Activated T-cell treated with anti-CD3 and anti-CD28 coated beads, Interleukin-2, amount 50 U/mL, for 24 hours (primary cell): ENCODE measurements at places on chromosomes 5 and 9.

DNA sequence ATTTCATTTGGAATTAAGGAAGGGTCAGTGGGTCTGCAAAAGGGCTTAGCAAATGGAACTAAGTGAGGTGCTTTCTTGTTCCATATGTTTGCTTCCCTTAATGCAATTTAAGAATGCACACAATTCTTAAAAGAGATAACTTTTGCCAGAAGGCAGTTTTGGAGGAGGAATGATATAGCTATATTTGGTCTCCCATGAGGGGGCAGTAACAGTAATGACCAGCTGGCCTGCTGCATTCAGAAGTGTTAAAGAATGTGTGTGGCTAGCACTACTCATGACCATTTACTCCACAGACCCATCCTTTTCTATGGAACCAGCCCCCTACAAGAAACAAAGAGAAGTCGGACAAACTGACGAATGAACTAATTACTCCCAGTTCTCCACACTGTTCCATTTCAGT lies 638.9 kb downstream of the RAB3C start:
- H3K36me3 ChIP-seq: no peaks in the 10 kb centered on the region
- no peak overlapping the region for H3K4me3 ChIP-seq
- no peak for DNase-seq
- H3K27ac ChIP-seq: no peak overlapping the region

DNA sequence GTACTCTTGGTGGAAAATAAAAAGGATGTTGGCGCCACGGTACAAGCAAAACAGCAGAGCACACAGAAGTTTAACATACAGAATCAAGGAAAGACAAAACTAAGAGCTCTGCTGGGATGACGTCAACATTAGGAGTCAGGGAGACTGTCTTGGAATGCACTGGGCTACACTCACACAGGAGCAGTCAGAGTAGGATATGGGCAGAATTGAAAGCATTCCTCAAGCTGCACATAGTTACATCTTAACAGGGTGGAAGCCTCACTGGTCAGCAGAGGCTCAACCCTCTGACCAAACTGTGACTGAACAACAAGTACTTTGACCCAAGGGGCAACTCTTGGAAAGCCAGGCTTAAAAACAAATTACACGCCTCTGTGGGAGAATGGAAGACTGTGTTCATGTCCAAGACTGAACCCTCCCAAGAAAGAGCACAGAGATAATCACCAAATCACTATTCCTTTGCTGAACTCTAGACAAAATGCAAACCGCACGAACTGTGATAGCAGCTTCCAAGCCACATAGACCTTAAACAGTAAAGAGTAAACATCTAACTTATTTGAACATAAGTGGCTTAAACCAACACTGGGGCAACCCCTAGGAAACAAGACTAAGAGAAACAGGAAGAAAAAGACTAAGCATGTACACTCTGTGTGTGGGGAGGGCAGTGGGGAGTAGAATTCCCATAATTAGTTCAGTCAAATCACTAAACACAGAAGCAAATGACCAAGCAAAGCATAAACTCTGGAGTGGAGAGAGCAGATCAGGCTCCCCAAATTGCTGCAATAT lies 772.7 kb downstream of the PRELID2 start:
- no peak overlapping the region for H3K27ac ChIP-seq
- H3K36me3 ChIP-seq: no peaks in the 10 kb centered on the region
- DNase-seq: no peak
- H3K4me3 ChIP-seq: no peak overlapping the region
- H3K27me3 ChIP-seq: no peaks in the 10 kb centered on the region
- H3K4me1 ChIP-seq: no peaks in the 10 kb centered on the region

GRCh38 chr5:52523701-52524100 lies 264.0 kb upstream of the ITGA1 start:
- no peak for DNase-seq
- no peak overlapping the region for H3K27ac ChIP-seq
- H3K36me3 ChIP-seq: no peaks in the 10 kb centered on the region
- H3K4me1 ChIP-seq: no peaks in the 10 kb centered on the region

DNA sequence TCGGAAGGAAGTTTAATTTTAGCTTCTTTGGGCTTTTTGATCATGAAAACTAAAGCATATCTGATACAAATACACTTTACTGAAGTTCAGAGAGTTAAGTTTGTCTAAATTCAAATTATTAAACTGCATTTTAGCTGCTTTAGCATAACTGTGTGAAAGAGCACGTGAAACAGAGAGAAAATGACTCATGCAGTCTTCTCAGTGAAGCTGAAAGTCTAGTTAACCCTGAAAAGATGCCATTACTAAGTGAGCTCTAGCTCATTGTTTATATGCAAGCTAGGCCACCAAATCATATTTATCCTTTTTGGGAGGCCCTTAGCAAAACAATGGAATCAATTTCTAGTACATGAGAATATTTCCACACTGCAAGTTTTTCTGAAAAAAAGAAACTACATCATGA lies 27.6 kb downstream of the TPD52L3 start:
- no peaks in the 10 kb centered on the region for H3K36me3 ChIP-seq
- no peak for DNase-seq
- H3K4me3 ChIP-seq: no peak overlapping the region
- H3K27ac ChIP-seq: peak overlapping the region; percentile 38
- peaks cover 4% of the 10 kb centered on the region for H3K27me3 ChIP-seq
- peaks cover 14% of the 10 kb centered on the region for H3K4me1 ChIP-seq

GRCh38 chr5:33227746-33228145 lies 213.0 kb upstream of the TARS1 start:
- DNase-seq: no peak
- H3K36me3 ChIP-seq: no peaks in the 10 kb centered on the region
- H3K27ac ChIP-seq: no peak overlapping the region
- H3K4me3 ChIP-seq: no peak overlapping the region
- H3K4me1 ChIP-seq: no peaks in the 10 kb centered on the region
- no peaks in the 10 kb centered on the region for H3K27me3 ChIP-seq

DNA sequence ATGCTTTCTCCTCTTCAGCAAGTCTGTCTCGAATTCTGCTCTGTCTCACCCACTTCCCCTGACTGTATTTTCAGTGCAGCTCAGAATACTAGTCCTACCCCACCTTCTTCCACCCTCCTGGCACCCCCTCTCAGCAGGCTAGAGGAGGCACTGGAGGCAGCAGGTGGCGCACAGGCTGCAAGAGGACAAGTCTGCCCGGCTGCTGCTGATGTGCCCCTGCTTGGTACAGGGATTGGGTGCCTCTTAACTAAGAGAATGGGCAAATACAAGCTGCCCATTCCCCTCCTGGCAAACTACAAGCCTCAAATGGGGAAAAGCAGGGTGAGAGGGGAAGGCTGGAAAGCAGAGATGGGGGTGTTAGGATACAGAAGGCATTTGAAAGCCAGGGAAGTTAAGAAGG lies 5.1 kb downstream of the TLN1 start:
- no peak overlapping the region for H3K4me3 ChIP-seq
- peak; percentile 54 for DNase-seq
- H3K27ac ChIP-seq: no peak overlapping the region
- no peaks in the 10 kb centered on the region for H3K4me1 ChIP-seq

GRCh38 chr5:135901633-135902032 lies 6.0 kb upstream of the IL9 start:
- H3K4me1 ChIP-seq: no peaks in the 10 kb centered on the region
- H3K4me3 ChIP-seq: no peak overlapping the region
- peaks cover 61% of the 10 kb centered on the region for H3K27me3 ChIP-seq
- H3K27ac ChIP-seq: no peak overlapping the region
- no peak for DNase-seq
- no peaks in the 10 kb centered on the region for H3K36me3 ChIP-seq

DNA sequence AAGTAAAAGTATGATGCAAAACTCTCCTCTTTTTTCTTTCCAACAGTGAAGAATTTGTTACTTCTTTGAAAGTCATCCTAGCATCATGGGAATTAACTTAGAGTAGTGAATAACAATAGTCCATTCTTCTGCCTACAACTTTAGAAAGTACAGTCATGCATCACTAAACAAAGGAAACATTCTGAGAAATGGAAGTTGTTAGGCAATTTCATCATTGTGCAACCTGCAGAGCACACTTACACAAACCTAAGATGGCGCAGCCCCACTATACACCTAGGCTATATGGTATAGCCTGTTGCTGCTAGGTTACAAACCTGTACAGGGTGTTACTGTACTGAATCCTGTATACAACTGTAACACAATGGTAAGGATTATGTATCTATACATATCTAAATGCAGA lies 1209.3 kb upstream of the C9orf72 start:
- no peak overlapping the region for H3K27ac ChIP-seq
- no peaks in the 10 kb centered on the region for H3K4me1 ChIP-seq
- DNase-seq: no peak
- H3K27me3 ChIP-seq: no peaks in the 10 kb centered on the region
- H3K36me3 ChIP-seq: no peaks in the 10 kb centered on the region
- H3K4me3 ChIP-seq: no peak overlapping the region

GRCh38 chr5:54756301-54756700 lies 229.1 kb downstream of the ESM1 start:
- H3K27ac ChIP-seq: no peak overlapping the region
- no peak for DNase-seq
- H3K4me3 ChIP-seq: no peak overlapping the region

DNA sequence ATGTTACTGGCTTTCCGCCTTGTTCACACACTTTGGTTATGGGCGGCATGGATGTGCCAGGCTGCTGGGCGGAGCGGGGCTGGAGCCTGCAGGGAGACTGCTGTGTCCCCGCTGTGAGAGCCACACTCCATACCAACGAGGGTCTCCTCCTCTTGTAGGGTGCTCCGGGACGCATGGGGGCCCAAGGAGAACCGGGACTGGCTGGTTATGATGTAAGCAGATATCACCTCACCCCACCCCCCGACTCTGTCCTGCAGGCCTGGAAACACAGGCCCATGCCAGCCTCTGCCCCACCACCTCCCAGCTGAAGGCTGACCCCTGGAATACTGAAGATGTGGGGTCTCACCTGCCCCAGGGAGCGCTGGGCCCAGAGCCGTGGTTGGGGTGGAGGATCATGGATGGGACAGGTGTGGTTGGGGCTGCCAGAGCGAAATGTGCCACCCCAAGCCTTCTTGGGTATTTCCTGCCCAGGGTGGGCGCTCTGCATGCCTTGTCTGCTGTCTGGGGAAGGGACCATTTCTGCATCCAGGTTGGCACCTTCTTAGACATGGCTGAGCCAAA lies 39.3 kb upstream of the ORM1 start:
- H3K4me1 ChIP-seq: no peaks in the 10 kb centered on the region
- no peaks in the 10 kb centered on the region for H3K36me3 ChIP-seq
- DNase-seq: no peak
- no peak overlapping the region for H3K27ac ChIP-seq

DNA sequence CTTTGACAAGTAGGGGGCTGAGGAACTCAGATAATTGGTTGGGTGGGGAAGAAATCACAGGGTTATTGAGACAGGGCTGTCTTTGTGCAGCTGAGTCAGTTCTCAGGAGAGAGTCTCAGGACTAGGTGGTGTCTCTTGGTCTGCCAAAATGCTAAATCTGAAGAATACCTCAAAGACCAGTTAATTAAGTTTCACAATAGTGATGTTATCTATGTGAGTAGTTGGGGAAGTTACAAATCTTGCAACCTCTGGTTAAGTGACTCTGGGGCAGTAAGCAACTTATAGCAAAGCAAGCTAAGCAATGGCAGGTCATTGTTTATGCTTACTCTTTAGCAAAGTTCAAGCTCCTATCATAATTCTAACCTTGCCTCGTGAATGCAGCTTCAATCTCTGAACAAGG lies 53.6 kb downstream of the GIN1 start:
- no peak overlapping the region for H3K27ac ChIP-seq
- no peak for DNase-seq
- H3K27me3 ChIP-seq: peaks cover 3% of the 10 kb centered on the region

GRCh38 chr5:56429110-56429561 lies 196.0 kb upstream of the ANKRD55 start:
- no peaks in the 10 kb centered on the region for H3K4me1 ChIP-seq
- H3K36me3 ChIP-seq: no peaks in the 10 kb centered on the region
- no peak overlapping the region for H3K4me3 ChIP-seq

DNA sequence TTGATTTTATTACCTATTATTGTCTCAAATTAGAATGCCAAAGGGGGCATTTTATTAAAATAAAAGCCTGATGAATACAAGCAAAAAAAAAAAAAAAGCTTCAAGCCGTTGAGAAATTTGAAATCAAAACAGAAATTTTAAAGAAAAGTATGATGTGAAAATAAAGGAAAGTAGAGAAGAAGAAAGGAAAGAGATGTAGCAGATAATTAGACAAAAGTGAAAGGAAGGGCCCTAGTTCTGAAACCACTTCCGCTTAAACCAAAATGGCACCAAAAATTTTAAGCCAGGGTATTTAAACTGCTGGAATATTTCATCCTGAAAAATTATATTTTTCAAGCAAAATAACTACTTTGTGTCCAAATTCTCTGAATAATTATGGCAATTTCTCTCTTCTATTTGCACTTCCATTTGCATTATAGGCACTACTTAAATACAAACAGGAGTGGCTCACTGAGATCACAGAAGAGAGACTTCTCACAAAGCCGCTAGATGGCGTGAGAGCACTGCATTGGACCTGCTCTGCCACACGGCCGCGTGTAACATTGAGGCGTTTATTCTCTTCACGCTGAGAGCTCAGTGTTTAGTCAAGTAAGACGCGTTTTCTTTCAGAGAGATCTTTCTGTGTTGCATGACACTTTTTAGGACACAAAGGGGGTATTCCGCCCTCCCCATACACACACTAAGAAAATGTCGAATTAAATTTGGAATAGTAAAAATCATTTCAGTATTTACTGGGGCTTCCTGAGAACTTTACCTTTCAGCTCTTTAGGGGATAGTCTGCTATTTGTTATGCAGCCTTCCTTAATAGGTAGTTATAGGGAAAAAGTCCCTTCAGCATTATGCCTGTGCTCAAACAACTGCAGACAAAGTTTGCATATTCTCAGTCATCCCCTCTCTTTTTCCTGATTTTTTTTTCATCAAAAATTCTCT lies 368.4 kb upstream of the CCNH start:
- H3K27ac ChIP-seq: no peak overlapping the region
- no peaks in the 10 kb centered on the region for H3K36me3 ChIP-seq
- peaks cover 36% of the 10 kb centered on the region for H3K27me3 ChIP-seq

DNA sequence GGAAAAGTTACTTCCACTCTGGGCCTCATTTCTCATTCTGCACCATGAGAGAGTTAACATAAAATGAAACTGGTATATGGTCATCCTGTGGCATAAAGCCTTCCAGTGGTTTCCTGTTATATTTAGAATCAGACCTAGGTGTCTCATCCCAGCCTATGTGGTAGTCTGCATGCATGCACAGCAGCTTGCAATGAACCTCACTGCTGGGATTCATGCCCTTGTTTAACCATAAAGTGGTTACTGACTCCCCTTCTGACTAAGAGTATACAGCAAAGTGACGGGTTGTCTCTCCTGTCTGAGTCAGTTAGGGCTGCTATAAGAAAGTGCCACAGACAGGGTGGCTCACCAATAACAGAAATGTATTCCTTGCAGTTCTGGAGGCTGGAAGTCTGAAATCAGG lies 14.7 kb upstream of the TDRD7 start:
- peaks cover 6% of the 10 kb centered on the region for H3K27me3 ChIP-seq
- no peak overlapping the region for H3K27ac ChIP-seq
- DNase-seq: no peak
- peaks cover 21% of the 10 kb centered on the region for H3K4me1 ChIP-seq

GRCh38 chr9:114691046-114691955 lies 9.3 kb upstream of the TEX48 start:
- H3K27me3 ChIP-seq: no peaks in the 10 kb centered on the region
- DNase-seq: peak; percentile 77
- H3K36me3 ChIP-seq: peaks cover 27% of the 10 kb centered on the region
- H3K4me3 ChIP-seq: peak overlapping the region; percentile 68
- H3K4me1 ChIP-seq: peaks cover 96% of the 10 kb centered on the region
